Gastrocnemius medialis (tissue), 4 donors: ENCODE measurements at places on chromosomes 2 and 18. TPM values are rescaled to one million over a fixed set of nuclear protein-coding genes. Genes with fewer than 3 reads are reported as not detected.

Gene MAP3K20
- 225 TPM for total RNA-seq

Gene HOXD4
- total RNA-seq, result 0.29 TPM

DNA sequence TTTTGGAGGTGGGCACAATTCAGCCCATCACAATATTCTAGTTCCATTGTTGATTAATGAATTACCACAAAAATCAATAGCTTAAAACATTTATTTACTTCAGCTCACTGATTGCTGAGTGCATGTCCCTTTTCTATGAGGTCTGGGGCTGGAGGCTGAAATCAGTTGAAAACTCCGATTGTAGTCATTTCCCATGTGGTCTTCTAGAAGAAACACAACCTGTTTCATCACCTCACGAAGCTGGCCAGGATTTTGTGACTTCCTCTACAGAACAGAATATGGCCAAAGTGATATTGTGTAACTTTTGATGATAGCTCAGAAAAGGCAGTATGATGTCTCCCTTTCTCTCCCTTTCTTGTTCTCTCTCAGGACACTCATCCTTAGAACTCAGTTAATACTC lies 44.1 kb upstream of the CYRIA start:
- DNase-seq, result peak; percentile 44
- no peaks in the 10 kb centered on the region for H3K36me3 ChIP-seq
- no peak overlapping the region for H3K27ac ChIP-seq
- no peaks in the 10 kb centered on the region for H3K4me1 ChIP-seq
- H3K4me3 ChIP-seq, result no peak overlapping the region
- H3K27me3 ChIP-seq, result no peaks in the 10 kb centered on the region

- H3K27ac ChIP-seq, result no peak overlapping the region
- no peak overlapping the region for H3K4me3 ChIP-seq
- DNase-seq, result no peak
- no peaks in the 10 kb centered on the region for H3K4me1 ChIP-seq
- no peaks in the 10 kb centered on the region for H3K27me3 ChIP-seq
Measured at GRCh38 chr18:5588529-5588928, 44.7 kb upstream of the EPB41L3 start.

- no peaks in the 10 kb centered on the region for H3K27me3 ChIP-seq
- H3K4me1 ChIP-seq, result no peaks in the 10 kb centered on the region
- H3K4me3 ChIP-seq, result no peak overlapping the region
- H3K27ac ChIP-seq, result no peak overlapping the region
- no peaks in the 10 kb centered on the region for H3K36me3 ChIP-seq
Measured at GRCh38 chr18:60120231-60120750, 220.5 kb downstream of the PMAIP1 start.

DNA sequence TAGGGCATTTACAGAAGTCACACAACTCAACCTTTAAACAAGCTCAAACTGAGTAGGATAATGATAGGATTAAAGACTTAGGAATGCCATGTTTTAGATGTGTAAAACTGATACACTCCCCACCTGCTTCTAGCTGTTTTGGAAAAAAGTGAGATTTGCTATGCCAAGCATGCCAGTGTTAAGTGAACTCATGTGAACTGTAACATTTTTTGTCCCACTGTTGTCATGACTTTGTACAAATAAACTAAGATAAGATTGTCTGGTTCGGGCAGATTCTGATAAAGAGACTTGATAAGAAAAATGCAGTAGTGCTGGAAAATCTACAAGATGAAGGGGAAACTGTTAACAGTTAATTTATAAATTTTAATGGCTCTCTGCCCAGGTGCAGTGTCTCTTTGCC lies 66.5 kb downstream of the GLS start:
- no peaks in the 10 kb centered on the region for H3K36me3 ChIP-seq
- no peak overlapping the region for H3K4me3 ChIP-seq
- H3K4me1 ChIP-seq, result no peaks in the 10 kb centered on the region
- H3K27ac ChIP-seq, result no peak overlapping the region
- no peaks in the 10 kb centered on the region for H3K27me3 ChIP-seq
- DNase-seq, result no peak

DNA sequence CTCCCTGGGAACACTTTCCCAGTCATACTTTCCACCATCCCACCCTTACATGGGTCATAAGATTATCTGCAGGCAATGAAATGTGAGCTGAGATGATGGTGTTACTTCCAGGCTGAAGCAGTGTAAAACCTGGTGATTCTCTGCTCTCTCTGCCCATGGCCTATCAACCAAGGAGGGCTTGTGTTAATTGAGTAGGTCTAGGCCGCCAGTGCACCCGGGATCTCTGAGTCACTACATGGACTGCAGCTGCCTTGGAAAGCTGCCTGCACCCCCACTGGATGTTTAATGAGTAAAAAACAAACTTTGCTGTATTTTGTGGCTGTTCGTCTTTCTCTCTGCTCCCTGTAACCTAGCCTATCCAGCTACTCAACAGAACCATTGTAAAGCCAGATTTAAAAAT lies 451.7 kb upstream of the SMIM21 start:
- H3K4me3 ChIP-seq, result no peak overlapping the region
- no peaks in the 10 kb centered on the region for H3K36me3 ChIP-seq
- no peak overlapping the region for H3K27ac ChIP-seq
- DNase-seq, result no peak

DNA sequence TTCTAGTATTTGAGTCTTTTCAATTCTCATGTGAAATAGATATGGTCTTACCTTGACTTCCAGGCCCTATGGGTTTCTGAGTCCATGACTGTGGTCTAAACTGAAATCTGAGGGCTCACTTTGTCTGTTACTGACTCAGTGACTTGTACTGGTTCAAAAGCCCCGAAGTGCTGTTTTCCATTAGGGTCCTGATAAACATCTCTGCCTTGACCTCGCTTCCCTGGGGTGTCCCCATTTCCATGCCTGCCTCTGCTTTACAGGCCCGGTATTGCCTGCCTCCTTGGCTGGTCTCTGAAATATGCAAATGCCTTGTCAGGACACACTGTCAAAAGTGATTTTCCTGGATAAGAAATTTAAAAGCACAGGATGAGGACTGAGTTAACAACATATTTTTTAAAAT lies 538.8 kb downstream of the SOCS6 start:
- H3K4me1 ChIP-seq, result no peaks in the 10 kb centered on the region
- no peak overlapping the region for H3K27ac ChIP-seq
- no peak for DNase-seq
- no peak overlapping the region for H3K4me3 ChIP-seq
- H3K27me3 ChIP-seq, result no peaks in the 10 kb centered on the region
